CD4-positive, alpha-beta T cell treated with Interleukin-15 for 4 hours (primary cell): ENCODE measurements at places on chromosomes 2 and 18.

- no peak for DNase-seq
Measured at GRCh38 chr2:121063471-121063870, 221.5 kb downstream of the TFCP2L1 start.

DNA sequence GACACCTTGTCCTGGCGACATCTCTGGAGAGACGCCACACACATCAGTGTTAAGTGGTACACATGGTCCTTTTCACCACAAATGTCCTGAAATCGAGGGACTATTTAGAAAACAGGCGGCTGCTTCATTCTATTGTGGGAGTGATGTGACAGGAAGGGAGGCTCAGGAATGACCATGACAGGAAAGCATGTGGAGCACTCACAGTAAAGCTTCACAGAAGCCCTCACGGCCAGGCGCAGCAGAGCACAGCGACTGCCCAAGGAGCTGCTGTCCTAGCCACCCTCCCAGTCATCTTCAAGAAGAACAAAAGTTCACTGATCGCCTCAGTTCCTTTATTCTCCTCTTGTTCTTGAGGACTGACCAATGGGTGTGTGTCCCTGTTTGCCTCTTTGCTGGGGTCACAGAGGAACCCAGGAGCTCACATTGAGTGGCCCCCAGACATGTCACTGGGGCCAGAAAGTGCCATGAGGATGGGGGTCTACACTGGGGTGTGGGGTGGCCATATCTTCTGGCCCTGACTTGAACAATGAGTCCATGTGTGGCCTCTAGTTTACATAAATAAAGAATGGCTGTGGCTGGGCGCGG, 84.6 kb upstream of the RANBP2 start:
- no peak for DNase-seq

GRCh38 chr2:189608795-189609422, 28.3 kb upstream of the SLC40A1 start:
- no peak for DNase-seq

GRCh38 chr2:30475542-30475941, 28.5 kb downstream of the LCLAT1 start:
- DNase-seq = no peak

DNA sequence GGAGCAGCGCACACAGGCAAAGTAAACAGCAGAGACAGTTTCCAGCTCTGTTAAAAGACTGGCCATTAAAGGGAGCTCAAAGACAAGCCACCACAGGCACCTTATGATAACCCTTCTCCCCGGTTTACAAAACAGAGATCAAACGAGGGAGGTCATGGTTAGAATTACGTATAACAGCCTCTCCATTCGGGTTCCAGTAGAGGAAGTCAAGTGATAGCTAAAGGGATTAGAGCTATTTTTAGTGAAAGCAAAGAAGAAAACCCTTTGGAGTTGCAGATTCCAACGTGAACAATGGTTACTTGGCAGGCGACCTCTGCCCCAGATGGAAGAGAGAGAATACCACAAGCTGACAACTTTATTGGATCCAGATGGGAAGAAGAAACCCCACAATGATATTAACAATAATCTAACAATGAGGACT, 31.2 kb upstream of the EDAR start:
- no peak for DNase-seq

- DNase-seq = no peak
Measured at GRCh38 chr2:240467659-240468302, 32.3 kb downstream of the GPC1 start.

DNA sequence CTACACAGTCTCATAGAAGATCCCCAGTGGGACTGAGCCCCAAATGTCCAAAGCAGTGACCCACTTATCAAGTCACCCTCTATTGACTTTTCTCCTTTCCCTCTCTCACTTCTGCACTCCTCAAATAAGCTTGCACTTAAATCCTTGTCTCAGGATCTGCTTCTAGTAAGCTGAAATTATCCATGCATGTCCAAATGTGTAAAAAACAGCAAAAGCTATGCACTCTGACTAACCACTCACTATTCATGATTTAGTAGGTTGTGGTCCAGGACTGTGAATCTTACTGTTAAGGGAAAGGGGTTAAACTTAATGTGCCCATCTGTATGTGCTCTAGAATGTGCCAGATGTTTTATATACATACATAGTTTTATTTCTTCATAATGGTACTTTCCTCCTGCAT, 115.4 kb downstream of the SCG2 start:
- DNase-seq = no peak

GRCh38 chr2:222554517-222554916, 101.4 kb downstream of the FARSB start:
- DNase-seq = no peak

GRCh38 chr2:196681510-196681909, 42.0 kb downstream of the CCDC150 start:
- no peak for DNase-seq

- no peak for DNase-seq
Measured at GRCh38 chr2:162243294-162243693, at the start of gene FAP. FAP (minus strand) TSS chr2:162243445; CDS start chr2:162243327, 118 bp downstream.

DNA sequence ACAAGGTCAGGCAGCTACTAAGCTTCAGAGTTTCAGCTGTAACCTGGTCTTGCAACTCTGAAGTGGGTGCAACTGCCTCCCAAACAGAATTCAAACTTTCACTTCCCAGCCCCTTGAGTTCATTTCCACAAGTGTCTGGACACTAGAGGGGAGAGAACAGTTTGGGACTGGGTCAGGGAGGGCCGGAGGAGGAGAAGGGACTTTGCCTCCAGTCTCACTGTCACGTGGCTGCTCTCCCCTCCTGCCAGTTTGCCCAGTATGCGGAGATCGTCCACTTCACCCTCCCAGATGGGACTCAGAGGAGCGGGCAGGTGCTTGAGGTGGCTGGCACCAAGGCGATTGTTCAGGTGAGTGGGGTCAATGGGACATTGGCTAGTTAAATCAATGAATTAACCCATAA, 20.6 kb upstream of the ANKRD53 start:
- DNase-seq = no peak

GRCh38 chr2:226631671-226632070, 167.9 kb downstream of the IRS1 start:
- DNase-seq = no peak

DNA sequence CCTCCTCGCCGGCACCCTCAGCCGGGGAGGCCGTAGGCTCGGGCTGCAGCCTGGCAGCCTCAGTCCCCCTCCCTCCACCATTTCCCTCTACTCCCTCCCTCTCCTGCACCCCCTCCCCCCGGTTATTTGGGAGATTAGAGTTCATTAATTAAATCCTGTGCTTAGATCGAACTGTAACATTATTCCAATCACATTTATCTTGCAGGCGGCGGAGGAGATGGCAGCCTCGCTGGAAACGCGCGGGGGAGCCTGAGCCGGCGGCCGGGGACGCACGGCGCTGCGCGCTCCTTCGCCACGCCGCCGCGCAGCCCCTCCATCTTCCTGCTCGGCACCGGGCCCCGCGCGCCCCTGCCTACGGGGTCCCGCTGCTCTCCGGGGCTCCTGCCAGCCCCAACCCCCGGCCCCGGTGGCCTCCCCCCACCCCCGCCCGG, at the start of gene ST8SIA3:
Gene ST8SIA3 (plus strand): TSS at position 287 of the 431 bp plus-strand sequence. CDS start 290 bp downstream, outside the sequence.
- DNase-seq = no peak

DNA sequence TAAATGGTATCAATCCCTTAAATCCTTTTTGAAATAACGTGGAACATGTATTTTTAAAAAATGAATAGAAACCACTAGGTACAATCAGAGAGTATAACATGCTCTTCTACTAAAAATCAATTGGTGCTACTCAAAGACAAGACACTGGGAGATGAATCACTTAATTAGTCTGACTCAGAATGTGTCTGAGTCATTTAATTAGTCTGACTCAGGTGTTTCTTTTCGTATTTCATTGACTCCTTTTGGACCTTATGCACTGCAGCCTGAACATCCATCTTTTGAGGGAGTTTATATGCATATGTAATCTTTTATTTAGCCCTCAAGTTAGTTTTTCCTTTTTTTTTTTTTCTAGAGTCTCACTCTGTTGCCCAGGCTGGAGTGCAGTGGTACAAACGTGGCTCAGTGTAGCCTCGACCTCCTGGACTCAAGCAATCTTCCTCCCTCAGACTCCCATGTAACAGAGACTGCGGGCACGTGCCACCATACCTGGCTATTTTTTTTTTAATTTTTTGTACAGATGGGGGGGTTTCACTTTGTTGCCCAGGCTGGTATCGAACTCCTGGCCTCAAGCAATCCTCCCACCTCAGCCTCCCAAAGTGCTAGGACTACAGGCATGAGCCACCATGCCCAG, 26.5 kb downstream of the PPP4R3B start:
- DNase-seq = peak; percentile 54

DNA sequence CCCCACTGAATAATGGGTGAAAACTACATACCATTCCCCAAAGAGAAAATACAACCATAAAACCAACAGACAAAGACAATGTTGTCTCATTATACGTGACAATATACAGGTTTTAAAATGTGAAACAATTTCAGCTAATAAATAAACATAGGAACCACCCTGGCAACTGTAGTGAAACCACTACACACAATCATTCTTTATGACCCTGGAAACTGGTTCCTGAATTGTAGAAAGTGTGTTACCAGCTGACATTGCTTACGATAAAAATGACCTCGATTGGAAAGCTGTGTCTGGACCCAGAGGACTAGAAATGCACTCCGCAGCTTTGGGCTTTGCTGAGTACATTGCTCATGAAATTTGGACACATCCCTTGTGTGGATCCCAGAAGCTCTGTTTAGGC, 73.9 kb upstream of the LPIN2 start:
- DNase-seq = no peak

DNA sequence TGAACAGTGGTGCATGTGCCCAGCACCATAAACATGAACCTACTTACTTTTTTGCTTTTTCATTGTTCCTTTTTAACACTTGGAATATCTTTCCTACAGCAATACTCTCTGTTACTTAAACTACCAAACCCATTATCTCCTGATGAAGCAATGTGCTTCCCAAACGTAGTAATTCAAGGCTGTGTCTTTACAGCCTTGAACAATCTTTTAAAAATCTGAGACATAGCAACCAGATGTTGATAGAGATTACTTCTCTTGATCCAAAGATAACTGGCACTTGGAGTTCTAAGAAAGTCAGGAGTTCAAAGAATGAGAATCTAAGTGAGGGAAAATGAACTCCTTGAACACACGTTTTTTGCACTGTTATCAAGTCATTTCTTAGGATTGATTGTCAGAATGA, 40.4 kb downstream of the ATP8B1 start:
- no peak for DNase-seq

GRCh38 chr2:131042148-131042775, 51.0 kb downstream of the FAM168B start:
- no peak for DNase-seq

DNA sequence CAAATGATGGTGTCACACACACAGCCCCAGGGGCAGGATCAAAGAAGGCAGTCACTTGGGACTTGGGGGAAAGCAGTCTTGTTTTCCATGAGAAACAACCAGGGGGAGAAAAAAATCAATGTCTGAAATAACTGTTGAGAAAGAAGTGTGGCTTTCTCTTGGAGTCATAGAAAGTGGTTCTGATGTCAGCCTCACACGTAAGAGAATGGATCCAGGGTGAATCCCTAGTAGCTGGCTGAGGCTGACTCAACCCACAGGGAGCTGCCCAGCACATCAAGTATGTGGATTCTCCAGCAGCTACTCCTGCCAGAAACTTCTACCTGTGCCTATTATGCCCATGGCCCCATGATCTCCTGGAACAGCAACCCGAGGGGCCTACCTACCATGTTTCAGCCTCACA, 33.6 kb upstream of the ZBTB7C start:
- DNase-seq = no peak

DNA sequence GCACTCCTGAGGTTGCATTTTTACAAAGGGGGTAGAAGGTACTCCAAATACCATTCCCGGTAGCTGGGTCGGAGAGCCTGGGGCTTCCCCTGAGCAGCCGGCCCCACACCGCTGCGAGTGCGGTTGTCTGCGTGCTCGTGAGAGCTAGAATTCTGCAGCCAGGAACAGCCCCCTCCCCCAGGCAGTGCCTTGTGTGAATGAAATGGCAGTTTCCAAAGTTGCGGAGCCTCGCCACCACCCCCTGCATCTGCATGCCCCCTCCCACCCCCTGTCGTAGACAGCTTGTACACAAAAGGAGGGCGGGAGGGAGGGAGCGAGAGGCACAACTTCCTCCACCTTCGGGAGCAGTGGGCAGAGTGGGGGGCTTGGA, 1.1 kb downstream of the MYCN start:
- no peak for DNase-seq

DNA sequence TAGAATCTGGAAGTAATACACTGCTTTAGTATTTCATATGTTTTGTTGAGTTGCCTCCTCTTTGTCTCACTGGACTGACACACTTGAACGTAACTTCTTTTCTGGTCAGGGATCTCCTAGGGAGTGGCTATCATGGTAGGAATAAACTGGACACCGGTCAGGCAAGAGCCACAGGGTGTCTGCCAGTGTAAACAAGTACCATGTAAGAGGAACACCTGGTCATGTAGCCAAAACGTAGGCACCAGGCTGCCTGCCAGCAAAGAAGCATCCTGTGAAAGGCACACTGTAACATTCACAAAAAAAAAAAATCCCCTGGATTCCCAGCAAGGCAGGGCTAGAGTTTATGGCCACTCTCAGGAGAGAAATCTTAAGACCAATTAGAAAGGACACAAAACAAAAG, 372.8 kb upstream of the RND3 start:
- no peak for DNase-seq

- no peak for DNase-seq
Measured at GRCh38 chr2:26521913-26522180, 43.9 kb upstream of the OTOF start.

- no peak for DNase-seq
Measured at GRCh38 chr2:125553768-125554167, 1102.2 kb upstream of the GYPC start.

DNA sequence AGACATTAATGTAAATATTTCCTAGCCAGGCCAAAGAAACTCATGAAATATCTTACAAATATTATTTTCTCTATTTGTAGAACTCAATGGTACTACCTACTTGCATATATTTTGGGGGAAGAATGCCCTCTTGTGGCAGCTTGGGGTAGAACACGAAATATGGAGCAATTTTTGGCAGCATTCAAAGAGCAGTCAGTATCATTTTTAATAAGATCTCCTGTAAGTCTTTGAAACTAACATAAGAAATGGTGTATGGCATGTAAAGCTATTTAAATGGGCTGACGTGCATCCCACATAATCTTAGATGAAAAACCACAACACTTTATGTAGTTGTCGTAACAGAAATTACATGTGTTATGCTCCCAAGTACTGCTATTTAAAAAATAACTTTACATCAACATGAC, 62.3 kb upstream of the CCDC195 start:
- peak; percentile 67 for DNase-seq

- DNase-seq = no peak
Measured at GRCh38 chr2:145623136-145623535, 1103.2 kb upstream of the ZEB2 start.

DNA sequence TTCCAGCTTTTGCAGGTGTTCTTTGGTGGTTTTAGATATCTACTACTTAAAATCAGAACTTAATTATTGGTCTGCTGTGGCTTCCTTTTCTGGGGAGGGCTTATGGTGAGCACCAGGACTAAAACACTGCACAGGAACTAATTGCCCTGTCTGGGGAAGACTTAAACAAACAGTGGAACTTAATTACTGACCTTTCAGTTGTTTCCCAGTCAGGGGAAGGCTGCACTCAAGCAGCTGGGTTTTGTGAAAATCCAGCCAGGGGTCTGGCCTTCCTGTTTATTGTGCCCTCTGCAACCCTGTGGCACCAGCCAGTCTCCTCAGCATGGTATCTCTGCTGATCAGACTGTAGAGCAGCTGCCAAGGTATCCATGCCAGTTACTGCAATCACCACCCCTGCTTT, 398.2 kb downstream of the ADCYAP1 start:
- DNase-seq = no peak
